ENCODE measurements at places on chromosomes 5 and 9. TPM values are rescaled to one million over a fixed set of nuclear protein-coding genes. Genes with fewer than 3 reads are reported as not detected.

The WDR31 gene
- total RNA-seq, result 26.9 TPM

The PRRX2 gene
- 0.41 TPM for total RNA-seq

The PRLR gene
- total RNA-seq, result 0.38 TPM

The WNK2 gene
- 170 TPM for total RNA-seq

The AHRR gene
- total RNA-seq, result 1.2 TPM

The C5orf52 gene
- not detected for total RNA-seq

- no peak overlapping the region for H3K4me3 ChIP-seq
- no peaks in the 10 kb centered on the region for H3K4me1 ChIP-seq
- no peaks in the 10 kb centered on the region for H3K27me3 ChIP-seq
- H3K27ac ChIP-seq, result no peak overlapping the region
Measured at GRCh38 chr9:108813951-108814601, 41.7 kb downstream of the ACTL7B start.

DNA sequence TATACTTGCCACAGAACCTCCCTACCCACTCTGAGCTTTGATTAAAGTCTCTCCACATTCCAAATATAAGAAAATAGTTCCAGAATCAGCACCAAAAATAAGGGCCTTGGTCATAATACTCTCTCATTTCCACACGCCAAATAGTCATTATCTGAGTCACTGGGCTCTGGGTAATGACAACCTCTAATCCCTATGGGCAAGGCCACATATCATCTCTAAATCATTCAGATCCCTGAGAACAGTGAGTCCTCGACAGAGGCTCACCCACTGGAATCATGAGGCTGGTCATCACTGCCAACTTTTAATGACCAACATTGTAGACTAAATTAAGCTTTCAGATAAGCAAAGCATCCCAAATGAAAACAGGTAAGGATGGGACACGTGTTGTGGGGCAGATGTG, 28.1 kb downstream of the FAM114A2 start:
- H3K36me3 ChIP-seq, result peaks cover 21% of the 10 kb centered on the region
- H3K27ac ChIP-seq, result no peak overlapping the region
- no peak for DNase-seq
- no peaks in the 10 kb centered on the region for H3K27me3 ChIP-seq
- H3K4me1 ChIP-seq, result peaks cover 15% of the 10 kb centered on the region
- no peak overlapping the region for H3K4me3 ChIP-seq

DNA sequence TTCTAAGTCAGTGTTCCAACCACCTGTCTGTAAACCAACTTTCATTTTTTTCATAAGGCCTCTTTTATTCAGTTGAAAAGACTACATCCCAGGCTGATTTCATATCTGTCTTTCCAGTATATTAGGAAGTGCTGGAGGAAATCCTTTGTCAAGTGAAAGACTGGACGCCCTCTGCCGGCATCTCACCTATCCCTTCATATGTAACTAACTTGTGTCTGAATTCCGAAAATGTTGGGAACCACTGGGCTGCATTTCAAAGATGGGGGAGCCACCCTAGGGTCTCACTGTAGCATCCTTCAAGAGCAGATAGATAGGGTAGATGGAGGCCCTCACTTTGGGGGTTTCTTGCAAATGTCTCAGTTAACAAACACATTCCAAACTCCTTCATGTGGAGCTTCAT, 569.8 kb downstream of the CTNND2 start:
- no peaks in the 10 kb centered on the region for H3K4me1 ChIP-seq
- H3K36me3 ChIP-seq, result no peaks in the 10 kb centered on the region
- no peak for DNase-seq
- no peak overlapping the region for H3K4me3 ChIP-seq
- no peaks in the 10 kb centered on the region for H3K27me3 ChIP-seq

GRCh38 chr9:18002718-18003438, 424.0 kb downstream of the SH3GL2 start:
- no peaks in the 10 kb centered on the region for H3K27me3 ChIP-seq
- H3K27ac ChIP-seq, result no peak overlapping the region
- H3K4me3 ChIP-seq, result no peak overlapping the region
- H3K36me3 ChIP-seq, result no peaks in the 10 kb centered on the region
- no peaks in the 10 kb centered on the region for H3K4me1 ChIP-seq

GRCh38 chr5:142981475-142981874, 211.3 kb downstream of the ARHGAP26 start:
- H3K4me3 ChIP-seq, result no peak overlapping the region
- H3K36me3 ChIP-seq, result no peaks in the 10 kb centered on the region
- peaks cover 30% of the 10 kb centered on the region for H3K4me1 ChIP-seq

- H3K27me3 ChIP-seq, result no peaks in the 10 kb centered on the region
- DNase-seq, result no peak
- peaks cover 65% of the 10 kb centered on the region for H3K36me3 ChIP-seq
- no peak overlapping the region for H3K27ac ChIP-seq
- no peaks in the 10 kb centered on the region for H3K4me1 ChIP-seq
- H3K4me3 ChIP-seq, result no peak overlapping the region
Measured at GRCh38 chr9:92208693-92209524, 84.6 kb downstream of the IARS1 start.

DNA sequence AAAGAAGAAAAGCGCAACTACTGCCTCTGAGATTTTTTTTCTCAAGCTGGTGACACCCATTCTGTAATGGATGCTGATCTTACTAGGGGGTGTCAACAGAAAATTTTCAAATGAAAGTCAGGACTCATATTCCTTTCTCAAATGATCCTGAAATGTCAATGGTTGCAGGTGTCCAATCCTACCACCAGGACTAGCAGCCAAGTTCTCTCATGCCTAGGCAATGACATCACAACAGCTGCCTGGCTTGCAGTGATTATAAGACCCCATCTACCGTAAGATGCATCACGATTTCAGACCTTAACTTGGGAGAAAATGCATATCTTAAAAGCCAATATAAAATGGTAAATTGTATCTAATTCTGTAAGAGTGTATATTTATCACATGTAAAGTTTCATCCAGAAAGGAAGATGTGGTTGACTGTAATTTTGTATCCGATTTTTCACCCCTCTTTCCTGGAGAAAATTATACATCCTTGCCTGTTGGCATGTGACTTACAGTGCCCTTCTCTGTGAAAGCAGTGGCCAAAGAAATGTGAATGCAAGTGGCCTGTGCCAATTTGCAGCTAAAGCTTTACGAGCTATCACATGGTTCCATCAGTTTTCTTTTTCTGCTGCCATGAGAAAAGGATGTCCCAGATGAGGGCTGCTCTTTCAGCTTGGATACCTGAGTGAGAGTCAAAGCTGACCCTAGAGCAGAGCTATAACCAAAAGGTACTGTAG, 104.4 kb downstream of the DENND1A start:
- H3K4me1 ChIP-seq, result no peaks in the 10 kb centered on the region
- H3K27ac ChIP-seq, result no peak overlapping the region
- H3K27me3 ChIP-seq, result no peaks in the 10 kb centered on the region
- no peaks in the 10 kb centered on the region for H3K36me3 ChIP-seq
- no peak overlapping the region for H3K4me3 ChIP-seq

Data from heart right ventricle (tissue), 16 donors.